HFFc6 (cell line): ENCODE measurements at places on chromosomes 2 and 18. TPM values are rescaled to one million over a fixed set of nuclear protein-coding genes. Genes with fewer than 3 reads are reported as not detected.

Gene FASTKD2
- 19.8 and 20.3 TPM in 2 replicates for total RNA-seq

DNA sequence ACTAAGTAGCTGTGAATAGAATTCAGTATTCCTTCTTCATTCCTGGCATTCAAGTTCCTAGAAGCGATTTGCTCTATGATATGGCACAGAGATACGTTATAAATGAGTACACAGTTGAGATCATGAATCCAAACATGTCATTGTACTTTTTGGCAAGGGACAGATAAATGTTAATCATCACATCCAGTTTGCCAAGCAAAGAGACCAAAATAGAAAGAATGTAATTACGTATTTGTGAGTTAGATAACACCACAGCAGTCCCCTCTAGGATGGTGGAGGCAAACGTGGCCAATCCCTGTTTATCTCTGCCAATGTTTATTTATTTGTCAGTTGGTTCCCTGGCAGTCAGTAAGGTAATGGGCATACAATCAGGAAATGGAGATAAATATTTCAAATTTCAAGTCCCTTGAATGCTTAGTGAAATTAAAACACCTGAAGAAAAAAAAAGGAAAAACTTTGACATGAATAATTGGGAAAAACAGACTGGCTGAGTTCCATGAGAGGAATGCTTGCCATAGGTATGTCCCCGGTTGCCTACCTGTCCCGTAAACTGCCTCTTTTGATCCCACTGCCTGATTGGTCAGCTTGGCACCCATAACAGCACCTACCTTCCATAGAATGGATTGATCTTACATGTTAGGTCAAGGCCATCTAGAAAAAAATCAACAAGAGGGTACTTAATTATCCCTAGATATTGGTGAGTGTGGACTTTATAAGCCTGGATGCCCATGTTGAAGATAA lies 451.1 kb upstream of the NETO1 start:
- no peaks in the 10 kb centered on the region; the same call in 1 of the 2 replicates for H3K27me3 ChIP-seq
- H3K36me3 ChIP-seq, result no peaks in the 10 kb centered on the region
- DNase-seq, result peak; percentile 11

DNA sequence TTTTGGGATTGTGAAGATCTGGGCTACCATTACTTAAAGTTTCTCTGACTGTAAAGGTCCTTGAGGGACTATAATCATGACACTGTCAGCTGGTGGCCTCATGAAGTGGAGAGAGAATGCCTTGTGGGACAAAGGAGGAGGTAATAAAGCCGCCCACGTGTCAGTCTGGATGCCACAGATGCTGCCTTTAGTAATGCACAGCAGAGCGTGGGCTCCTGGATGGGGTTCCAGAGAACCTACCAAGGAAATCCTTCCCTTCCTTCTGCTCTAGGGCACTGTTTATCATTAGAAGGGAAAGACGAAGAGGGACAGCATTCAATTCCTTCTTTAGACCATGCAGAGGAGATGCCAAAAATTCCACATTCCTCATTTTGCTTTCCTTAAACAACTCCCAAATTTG lies 63.5 kb downstream of the COL5A2 start:
- peaks cover 36% of the 10 kb centered on the region for H3K36me3 ChIP-seq
- H3K4me3 ChIP-seq, result peak overlapping the region; percentile 61
- peaks cover 79% of the 10 kb centered on the region for H3K4me1 ChIP-seq

- no peaks in the 10 kb centered on the region for H3K27me3 ChIP-seq
- H3K4me1 ChIP-seq, result no peaks in the 10 kb centered on the region
- DNase-seq, result no peak
- no peaks in the 10 kb centered on the region for H3K36me3 ChIP-seq
- H3K27ac ChIP-seq, result no peak overlapping the region
- no peak overlapping the region for H3K4me3 ChIP-seq
Observed at GRCh38 chr18:1304392-1304992, 399.8 kb downstream of the ADCYAP1 start.

DNA sequence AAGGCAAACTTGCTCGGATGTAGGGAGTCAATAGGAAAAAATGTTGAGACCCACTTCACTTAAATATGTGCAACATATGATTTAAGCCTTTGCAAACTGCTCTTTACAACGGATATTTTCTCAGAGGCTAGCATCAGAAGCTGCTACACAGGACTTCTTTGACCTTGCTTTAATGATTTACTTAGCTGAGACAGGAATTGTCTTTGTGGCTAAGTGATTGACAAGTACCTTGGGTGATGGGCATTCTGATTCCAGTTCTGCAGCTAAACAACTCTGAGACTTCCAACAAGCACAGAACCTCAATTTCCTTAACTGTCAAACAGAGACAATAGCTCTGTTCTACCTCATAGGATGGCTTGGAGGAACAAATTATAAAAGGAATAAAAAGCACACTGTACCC lies 150.2 kb downstream of the NCKAP5 start:
- DNase-seq, result no peak
- no peak overlapping the region for H3K4me3 ChIP-seq
- H3K27ac ChIP-seq, result no peak overlapping the region
- H3K4me1 ChIP-seq, result peaks cover 20% of the 10 kb centered on the region; the same call in 1 of the 2 replicates
- no peaks in the 10 kb centered on the region for H3K36me3 ChIP-seq

DNA sequence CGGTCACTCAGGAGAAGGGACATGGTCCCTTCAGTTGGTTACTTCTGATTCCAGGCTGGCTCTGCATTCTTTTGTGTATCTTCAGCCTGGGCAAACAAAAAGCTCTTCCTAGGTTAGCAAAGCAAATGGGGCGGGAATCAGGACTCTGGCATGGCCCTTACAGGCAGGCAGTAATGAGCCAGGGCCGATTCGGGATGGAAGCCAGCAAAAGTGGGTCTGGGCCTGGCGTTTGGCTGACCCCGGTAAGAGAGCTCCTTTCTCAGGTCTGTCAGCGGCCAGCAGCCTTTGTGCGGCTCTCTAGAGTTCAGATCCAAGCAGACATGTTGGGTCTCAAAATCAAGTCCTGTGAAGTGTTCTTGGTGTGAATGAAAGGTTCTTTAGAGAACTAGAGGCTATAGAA lies 81.5 kb upstream of the EML6 start:
- H3K4me1 ChIP-seq, result peaks cover 12% of the 10 kb centered on the region; the same call in 1 of the 2 replicates
- no peak overlapping the region for H3K27ac ChIP-seq
- H3K27me3 ChIP-seq, result no peaks in the 10 kb centered on the region; the same call in 1 of the 2 replicates
- DNase-seq, result no peak
- peaks cover 55% of the 10 kb centered on the region for H3K36me3 ChIP-seq

Gene LINC00305
- not detected in 2 replicates for total RNA-seq

- peak; percentile 46 for DNase-seq
- no peaks in the 10 kb centered on the region for H3K36me3 ChIP-seq
- no peak overlapping the region for H3K27ac ChIP-seq
- H3K4me1 ChIP-seq, result peaks cover 42% of the 10 kb centered on the region
- H3K27me3 ChIP-seq, result peaks cover 61% of the 10 kb centered on the region
Observed at GRCh38 chr2:216636551-216637450, 3.6 kb downstream of the IGFBP2 start.

GRCh38 chr2:177537636-177538035 lies 145.1 kb downstream of the AGPS start:
- DNase-seq, result no peak
- H3K27ac ChIP-seq, result no peak overlapping the region
- peaks cover 8% of the 10 kb centered on the region for H3K4me1 ChIP-seq
- no peaks in the 10 kb centered on the region for H3K36me3 ChIP-seq

GRCh38 chr18:24176727-24177416 lies 38.0 kb downstream of the CABYR start:
- peak; percentile 25 for DNase-seq
- no peak overlapping the region for H3K27ac ChIP-seq
- no peak overlapping the region for H3K4me3 ChIP-seq
- no peaks in the 10 kb centered on the region; the same call in 1 of the 2 replicates for H3K27me3 ChIP-seq
- no peaks in the 10 kb centered on the region for H3K36me3 ChIP-seq
- peaks cover 5% of the 10 kb centered on the region for H3K4me1 ChIP-seq

GRCh38 chr2:239762106-239762505 lies 263.0 kb downstream of the NDUFA10 start:
- peaks cover 15% of the 10 kb centered on the region for H3K27me3 ChIP-seq
- DNase-seq, result no peak
- H3K4me3 ChIP-seq, result no peak overlapping the region
- no peaks in the 10 kb centered on the region for H3K36me3 ChIP-seq
